ENCODE measurements at places on chromosomes 2 and 18.

DNA sequence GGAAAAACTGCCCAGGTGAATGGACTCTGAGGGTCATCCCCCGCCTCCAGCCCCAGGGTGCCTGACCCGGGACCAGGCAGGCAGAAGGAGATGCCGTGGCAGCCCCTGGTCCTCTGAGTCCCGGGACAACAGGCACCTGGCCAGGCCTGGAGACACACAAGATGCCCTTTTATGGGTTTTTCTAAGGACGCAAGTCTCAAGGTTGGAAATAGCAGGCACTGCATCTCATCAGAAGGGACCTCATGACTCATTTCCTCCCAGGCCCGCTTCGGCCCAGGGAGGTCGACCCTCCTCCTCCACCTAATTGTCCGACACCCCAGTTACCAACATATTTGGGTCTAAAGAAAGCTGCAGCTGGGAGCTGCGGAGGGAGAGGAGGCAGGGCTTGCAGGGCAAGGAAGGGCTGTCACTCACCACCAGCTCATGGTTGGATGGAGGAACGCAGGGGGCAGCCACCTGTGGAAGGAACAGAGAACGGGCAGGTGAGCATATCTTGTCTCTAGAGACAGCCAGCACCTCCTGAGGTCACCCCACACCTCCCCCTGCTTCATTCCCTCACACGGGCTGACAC lies 82.9 kb downstream of the TNS1 start:
- DNase-seq = no peak

GRCh38 chr2:133711201-133711600 lies 142.9 kb upstream of the NCKAP5 start:
- no peak for DNase-seq

- no peak for DNase-seq
These were observed 106.6 kb upstream of the STON1 start for GRCh38 chr2:48423376-48423775.

- DNase-seq = no peak
These were observed 602.7 kb upstream of the ZNF804A start for GRCh38 chr2:183995632-183996031.

GRCh38 chr2:190023860-190024259 lies 38.7 kb downstream of the MSTN start:
- no peak for DNase-seq

DNA sequence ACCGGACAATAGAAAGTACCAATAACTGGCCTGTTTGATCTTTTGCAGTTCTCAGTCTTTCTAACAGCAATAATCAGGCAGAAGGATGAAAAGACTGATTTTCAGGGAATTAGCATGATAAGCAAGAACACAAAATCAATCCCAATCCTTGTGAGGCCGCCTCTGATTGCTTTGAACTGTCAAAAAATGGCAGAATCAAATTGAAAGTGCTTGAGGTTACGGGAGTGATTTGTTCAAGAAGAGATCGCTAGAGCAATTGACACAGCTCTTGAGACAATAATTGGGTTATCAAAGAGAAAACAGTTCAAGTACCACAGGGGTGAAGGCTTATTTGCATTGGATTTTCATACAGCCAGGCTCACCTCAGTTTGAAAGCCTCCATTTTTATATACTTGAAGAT lies 663.4 kb downstream of the ARHGAP15 start:
- DNase-seq = no peak

- DNase-seq = no peak
These were observed 362.4 kb upstream of the MEX3C start for GRCh38 chr18:51559902-51560287.

DNA sequence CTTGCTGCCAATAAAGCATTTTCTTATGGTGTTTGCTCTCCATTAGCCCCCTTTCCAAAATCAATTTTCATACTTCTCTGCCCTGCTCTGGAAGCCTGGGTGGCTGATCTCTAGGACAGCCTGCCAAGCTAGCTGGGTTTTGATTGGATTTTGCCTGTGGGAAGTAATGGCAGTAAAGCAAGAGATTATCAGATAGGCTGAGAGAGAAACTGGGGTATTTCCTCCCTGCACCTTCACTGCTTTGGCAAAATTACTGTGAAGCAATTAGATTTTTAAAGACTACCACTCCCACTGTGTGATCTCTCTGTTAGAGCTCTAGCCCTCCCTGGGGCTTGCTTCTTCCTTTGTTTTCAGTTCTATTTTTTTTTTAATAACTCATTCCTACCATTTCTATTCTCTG lies 223.8 kb downstream of the DLGAP1 start:
- DNase-seq = no peak

GRCh38 chr2:176854062-176854461 lies 358.5 kb upstream of the HNRNPA3 start:
- no peak for DNase-seq

- DNase-seq = no peak
These were observed 129.3 kb downstream of the NUP35 start for GRCh38 chr2:183253441-183254130.

- DNase-seq = no peak
These were observed 44.2 kb upstream of the MFF start for GRCh38 chr2:227280895-227281294.

- no peak for DNase-seq
These were observed 156.0 kb downstream of the TGIF1 start for GRCh38 chr18:3605954-3606443.

- peak; percentile 34 for DNase-seq
These were observed 111.7 kb downstream of the ANKRD44 start for GRCh38 chr2:197198890-197199289.

DNA sequence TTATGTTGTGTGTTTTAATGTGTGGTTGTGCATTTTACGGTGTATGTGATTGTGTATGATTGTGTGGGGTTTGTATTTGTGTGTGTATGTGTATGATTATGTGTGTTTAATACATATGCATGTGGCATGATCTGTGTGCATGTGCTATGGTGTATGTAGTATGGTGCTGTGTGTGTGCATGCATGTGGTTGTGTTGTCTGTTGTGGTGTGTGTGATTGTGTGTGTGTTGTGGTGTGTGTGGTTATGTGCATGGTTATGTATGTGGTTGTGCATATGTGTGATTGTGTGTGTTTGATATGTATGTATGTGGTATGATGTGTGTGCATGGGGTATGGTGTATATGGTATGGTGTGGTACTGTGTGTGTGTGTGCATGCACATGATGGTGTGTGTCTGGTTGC lies 148.1 kb upstream of the AGAP1 start:
- no peak for DNase-seq

- DNase-seq = no peak
These were observed 533.7 kb upstream of the TNP1 start for GRCh38 chr2:217393585-217394032.

DNA sequence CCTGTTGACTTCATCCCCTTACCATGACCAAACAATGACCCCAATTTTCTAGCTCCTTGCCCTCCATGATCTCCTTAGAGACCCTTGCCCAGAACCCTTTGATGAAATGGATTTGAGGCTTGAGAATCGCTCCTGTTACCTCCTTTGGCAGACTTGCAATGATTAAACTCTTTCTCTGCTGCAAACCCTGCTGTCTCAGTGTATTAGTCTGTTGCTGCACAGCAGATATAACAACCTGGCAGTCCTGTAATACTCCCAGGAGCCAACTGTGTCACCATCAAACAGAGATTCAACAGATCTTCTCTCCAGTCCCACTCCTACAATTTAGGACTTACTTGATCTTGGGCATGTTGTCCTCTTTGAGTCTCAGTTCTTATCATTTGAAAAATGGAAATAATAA lies 242.9 kb downstream of the HRH4 start:
- no peak for DNase-seq

DNA sequence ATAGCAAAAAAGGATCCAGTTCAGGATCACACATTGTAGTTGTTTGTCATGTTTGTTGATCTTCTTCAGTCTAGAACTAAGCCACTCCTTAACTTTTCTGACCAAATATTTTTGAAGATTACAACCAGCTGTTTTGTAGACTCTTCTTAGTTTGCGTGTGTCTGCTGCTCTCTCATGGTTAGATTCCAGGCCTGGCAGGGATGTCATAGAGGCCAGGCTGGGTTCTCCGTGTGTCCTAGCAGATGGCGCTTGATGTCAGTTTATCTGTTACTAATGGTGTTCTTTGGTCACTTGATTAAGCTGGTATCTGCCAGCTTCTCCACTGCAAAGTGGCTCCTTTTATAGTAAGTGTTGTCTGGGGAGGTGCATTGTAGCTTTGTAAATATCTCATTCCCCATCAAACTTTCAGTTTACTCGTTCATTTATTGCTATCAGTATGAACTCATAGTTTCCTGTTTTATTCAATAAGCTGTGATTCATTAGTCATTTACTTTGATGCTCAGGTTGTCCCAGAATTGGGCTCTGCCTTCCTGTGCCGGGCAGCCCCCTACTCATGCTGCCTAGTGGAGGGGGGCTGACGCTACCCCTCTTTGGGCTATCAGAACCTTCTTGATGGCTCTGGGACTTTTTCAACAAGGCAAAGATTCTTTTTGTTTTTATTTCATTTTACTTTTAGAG lies 42.1 kb downstream of the GRHL1 start:
- no peak for DNase-seq

GRCh38 chr2:160908157-160908556 lies 252.1 kb upstream of the TANK start:
- no peak for DNase-seq

- DNase-seq = no peak
These were observed 57.2 kb downstream of the LIPG start for GRCh38 chr18:49618742-49619681.

- DNase-seq = no peak
These were observed 151.0 kb upstream of the NDUFV2 start for GRCh38 chr18:8951491-8951890.

GRCh38 chr2:177225965-177226360 lies 13.4 kb downstream of the HNRNPA3 start:
- DNase-seq = no peak

- DNase-seq = no peak
These were observed 520.6 kb downstream of the STK39 start for GRCh38 chr2:167726788-167727187.

DNA sequence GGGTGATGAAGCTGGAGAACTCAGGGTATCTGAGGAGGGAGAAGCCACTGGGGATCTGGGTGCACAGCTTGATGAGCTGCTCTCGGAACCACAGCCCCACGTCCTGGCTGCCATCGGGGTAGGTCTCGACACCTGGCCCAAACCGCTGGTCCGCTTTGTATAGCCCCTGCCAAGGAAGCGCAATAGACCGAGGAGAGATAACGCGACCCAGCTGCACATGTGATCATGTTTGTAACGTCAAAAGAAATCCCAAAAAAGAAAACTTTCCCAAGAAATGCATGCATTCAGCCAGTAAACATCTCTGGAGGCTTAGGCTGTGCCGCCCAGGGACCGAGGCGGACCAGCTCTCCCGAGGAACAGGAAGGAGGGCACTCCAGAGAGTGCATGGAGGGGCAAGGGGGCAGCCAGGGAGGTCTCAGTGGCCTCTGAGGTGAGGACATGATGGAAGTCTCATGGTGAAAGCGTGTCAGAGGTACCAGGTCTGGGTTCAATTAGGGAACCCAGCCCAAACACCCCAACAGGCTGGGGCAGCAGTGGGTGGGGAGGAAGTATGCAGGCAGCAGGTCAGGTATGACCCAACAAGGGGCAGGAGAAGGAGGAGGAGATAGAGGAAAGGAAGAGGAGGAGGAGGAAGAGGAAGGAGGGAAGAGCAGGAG lies 28.3 kb downstream of the ANKMY1 start:
- DNase-seq = no peak

DNA sequence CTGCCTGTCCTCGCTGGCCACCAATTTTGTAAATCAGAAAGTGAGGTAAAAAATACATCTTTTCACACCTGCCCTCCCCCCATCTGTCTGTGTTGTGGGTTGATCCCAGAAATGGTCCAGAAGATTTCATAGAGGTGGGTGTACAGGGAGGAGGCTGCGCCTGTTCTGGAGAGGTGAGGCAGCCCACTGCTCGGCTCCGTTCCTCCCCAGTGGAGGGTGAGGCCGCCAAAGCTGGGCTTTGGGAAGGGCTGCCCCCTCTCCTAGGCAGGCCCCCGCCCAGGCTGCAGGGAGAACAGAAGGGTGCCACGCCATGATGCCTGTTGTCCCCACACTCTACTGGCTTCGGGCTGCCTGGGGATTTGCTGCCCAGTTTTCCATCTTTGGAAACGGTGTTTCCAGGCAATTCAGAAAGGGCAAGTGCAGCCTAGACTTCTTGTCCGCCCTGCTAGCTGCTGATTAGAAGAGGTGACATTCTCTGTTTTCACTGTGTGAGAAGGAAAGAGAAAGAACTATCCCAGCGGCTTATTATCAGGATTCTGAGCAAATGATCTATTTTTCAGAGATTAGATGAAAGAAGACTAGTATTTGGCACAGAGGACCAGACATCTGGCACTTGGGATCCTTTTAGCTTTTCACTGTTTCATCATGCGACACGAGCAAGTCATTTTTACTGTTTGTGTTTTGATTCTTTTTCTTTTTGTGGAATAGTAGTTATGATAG lies 18.7 kb downstream of the SMARCAL1 start:
- DNase-seq = no peak

GRCh38 chr2:111632661-111633060 lies 251.3 kb downstream of the ANAPC1 start:
- DNase-seq = no peak

DNA sequence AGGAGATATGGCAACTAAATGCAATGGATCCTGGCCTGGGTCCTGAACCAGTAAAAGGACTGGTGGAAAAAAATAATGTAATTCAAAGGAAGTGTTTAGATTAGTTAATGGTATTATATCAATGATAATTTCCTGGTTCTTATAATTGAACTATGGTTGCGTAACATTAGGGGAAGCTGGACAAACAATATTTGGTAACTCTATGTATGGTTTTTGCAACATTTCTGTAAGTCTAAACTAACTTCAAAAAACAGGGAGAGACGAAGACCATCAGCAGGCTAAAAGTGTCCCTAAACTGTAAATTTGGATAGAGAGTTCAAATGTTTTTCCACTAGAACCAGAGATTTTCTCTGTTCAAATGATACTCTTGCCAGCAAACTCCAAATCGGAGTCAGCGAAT lies 36.9 kb downstream of the KLF7 start:
- no peak for DNase-seq

GRCh38 chr2:144208924-144209323 lies 311.0 kb downstream of the ZEB2 start:
- no peak for DNase-seq

- DNase-seq = no peak
These were observed 150.2 kb downstream of the KCNH7 start for GRCh38 chr2:162688403-162688802.

DNA sequence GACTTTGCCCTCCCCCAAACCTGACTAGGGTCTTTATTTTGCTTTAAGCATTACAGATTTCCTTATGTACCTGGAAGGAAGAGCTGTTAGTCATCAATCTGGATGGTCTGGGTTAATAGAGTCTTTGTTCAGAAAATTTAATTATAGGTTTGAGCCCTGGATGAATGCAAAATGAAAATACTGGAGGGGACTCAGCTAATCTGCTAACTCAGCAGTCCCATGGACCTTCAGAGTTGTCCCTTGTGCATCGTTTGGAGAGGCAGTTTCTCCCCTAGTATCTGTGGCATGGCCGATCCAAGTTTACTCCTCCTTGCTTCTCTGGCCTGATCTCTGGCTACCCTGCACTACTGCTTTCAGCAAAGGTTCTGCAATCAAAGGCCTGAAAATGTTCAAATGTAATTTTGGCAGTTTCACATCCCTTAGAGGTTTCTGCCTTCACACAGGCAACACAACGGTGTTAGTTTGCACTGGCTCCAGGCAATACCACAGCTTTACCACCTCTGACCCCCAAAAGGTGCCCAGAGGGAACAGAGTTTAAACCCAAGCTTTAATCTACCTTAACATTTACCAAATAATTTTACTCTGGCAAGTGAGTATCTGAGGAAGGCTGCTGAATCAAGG lies 134.3 kb downstream of the THADA start:
- DNase-seq = no peak

- DNase-seq = no peak
These were observed 138.0 kb upstream of the GLI2 start for GRCh38 chr2:120597595-120598193.

All from hippocampal formation (tissue), 2 donors.